RPMI7951 (cell line): ENCODE measurements at places on chromosomes 7 and 10.

DNA sequence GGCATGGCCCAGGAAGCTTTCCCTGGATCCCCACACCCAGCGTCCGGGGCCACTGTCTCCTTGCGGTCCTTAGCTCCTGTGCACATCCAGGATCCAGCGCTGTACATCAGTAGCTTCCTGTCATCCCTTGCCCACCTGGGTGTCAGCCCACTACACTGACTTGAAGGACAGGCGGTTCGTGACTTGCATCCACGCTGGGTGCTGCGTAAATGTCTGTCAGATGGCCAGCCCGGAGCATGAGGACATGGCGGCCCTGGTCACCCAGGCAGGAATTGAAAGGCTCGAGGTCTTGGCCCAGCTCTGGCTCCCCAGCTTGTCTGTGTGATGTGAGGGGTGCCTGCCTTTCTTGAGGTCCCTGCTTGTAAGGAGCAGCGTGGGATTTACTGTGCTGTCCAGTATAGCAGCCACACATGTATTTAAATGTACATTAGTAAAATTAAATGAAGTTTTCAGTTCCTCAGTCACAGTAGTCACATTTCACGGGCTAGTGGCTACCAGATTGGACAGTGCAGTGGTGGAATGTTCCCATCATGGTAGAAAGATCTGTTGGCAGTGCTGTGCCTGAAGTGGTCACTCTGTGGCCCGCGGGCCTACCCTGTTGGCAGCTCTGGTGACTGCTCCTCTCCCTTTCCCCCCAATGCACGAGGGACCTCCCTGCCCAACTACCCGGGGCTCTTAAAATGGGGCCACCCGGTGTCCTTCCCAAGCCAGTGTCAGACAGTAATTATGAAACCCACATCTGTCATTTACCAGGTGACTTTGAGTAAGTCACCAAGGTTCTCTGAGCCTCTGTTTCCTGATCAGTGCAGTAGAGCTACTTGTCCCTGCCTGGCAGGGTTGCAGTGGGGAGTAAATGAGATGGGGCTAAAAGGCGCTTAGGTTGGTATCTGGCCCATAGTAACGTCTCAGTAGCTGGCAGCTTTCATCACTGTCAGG, 97.8 kb upstream of the PPIF start:
- DNase-seq: no peak

GRCh38 chr7:94062372-94062771, 58.2 kb upstream of the BET1 start:
- peak; percentile 78 for DNase-seq

- no peak for DNase-seq
Observed at GRCh38 chr10:129655007-129655678, 188.1 kb downstream of the MGMT start.

DNA sequence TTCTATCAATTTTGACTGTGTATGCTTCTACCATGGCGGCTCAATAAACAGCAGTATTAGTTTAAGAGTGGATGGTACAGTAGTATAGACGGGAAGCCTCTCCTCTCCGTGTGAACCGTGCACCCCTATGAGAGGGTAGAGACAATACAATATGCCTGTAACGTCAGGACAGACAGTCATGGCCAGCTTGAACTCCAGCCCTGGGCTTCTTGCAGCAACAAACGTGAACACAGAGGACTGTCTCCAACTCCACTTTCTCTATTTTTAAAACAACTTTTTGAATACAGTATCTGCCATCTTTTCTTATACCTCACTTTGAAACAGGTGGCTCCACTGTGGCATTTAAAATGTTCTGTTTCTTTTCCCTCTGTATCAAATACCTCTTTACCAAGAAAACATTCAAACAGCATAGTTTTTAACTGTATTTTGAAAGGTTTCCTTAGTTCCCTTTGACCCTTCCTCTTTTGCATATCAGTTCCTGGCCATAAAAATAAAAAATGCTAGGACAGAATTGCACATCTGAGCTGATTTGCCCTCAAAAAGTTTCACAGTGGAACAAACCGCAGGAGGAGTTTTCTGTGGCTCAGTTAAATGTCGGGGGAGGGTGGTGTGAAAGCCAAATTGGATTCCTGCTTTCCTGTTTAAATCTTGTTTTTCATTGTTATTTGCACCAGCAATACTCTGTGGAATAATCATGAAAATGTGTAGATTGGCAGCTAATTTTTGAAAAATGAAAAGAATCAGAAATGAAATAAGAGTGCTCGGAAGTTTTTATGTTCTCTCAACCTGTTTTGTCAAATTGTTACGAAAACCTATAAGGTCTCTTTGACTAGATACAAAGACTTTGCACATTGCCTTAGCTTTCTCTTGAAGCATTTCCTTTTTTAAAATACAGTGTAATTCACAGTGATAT, 8.0 kb downstream of the IKZF1 start:
- DNase-seq: no peak

DNA sequence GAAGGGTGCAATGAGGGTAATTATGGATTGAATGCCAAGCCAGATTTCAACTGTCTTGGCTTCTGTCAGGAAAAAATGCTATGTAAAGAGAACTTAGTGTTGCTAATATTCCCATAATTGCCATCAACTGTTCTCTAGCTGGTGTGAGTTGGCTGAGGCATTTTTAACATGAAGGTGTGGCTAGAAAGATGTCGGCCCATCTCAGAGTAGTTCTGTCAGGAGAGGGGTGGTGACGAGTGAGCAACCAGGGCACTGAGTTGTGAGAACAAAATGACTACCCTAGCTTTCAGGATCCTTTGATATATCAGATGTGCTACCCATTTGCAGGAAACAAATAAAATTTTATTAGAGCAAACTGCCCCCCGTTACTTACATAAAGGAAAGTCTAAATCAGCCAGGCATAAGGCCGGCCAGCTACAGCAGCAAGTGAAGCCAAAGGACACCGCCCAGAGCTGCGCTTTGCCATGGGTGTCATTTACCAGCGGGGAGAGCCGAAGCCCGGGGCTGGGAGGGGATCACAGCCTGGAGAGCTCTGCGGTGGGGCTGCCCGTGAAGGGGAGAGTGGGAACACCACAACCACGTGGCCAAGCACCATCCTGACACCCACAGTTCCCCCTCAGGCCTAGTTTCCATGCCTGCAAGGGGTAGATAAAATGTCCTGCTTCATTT, 141.4 kb downstream of the ICA1 start:
- DNase-seq: no peak

- DNase-seq: no peak
Observed at GRCh38 chr7:93117327-93117726, 452 bp downstream of the SAMD9 start.

GRCh38 chr7:22386206-22386858, 29.4 kb upstream of the RAPGEF5 start:
- DNase-seq: no peak

GRCh38 chr7:14836571-14837189, 65.9 kb downstream of the DGKB start:
- DNase-seq: peak; percentile 40

- no peak for DNase-seq
Observed at GRCh38 chr10:84668186-84668763, 339.9 kb downstream of the CCSER2 start.

GRCh38 chr7:98878365-98879197, at the start of gene TRRAP:
TRRAP (plus strand) TSS chr7:98878532; CDS start chr7:98881151, 2,619 bp downstream.
- DNase-seq: peak; percentile 71

DNA sequence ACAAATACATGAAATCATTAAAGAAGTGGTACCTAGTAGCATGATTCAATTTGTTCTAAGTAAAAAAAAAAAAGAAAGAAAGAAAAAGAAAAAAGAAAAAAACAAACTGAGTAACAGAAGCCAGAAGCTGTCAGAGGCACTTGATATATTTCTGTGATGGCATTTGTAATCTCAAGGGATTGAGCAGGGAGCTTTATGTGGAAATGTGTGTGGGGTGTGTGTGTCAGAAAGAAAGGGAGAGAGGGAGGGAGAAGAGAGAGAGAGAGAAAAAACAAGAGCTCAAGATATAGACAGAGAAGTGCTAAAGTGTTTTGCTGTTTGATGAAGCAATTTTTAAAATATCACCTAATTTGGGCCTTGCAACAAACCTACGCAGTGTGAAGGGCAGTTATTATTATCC, 357.6 kb upstream of the PCDH15 start:
- DNase-seq: no peak

DNA sequence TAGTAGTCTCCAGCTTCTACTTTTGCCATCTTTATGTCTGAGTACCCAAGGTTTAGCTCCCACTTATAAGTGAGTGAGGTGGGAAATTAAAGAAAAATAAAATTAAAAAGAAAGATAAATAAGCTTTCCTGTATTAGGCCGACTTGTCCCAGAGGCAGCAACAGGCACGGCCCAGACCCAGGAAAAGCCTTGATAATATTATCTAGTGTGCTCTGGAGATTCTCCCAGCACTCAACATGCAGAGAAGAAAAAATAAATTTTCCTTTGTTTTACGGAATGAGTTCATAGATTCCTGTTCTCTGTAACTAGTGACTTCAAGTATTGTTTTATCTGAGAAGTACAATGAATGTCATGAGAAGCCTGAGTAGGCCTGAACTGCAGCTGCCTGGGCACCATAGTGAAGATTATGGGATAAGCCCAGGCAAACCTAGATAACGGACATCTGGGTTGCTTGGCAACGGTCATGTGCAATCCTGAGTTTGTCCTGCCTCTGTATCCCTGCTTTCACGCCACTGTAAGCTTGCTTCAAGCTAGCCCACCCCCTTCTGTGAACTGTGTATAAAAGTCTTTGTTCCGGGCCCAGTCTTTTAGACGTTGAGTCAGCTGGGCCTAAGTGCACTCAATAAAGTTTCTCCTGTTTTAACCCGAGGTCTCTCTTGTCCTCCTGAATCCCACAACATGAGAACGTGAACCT, 6.4 kb downstream of the ATE1 start:
- peak; percentile 10 for DNase-seq

DNA sequence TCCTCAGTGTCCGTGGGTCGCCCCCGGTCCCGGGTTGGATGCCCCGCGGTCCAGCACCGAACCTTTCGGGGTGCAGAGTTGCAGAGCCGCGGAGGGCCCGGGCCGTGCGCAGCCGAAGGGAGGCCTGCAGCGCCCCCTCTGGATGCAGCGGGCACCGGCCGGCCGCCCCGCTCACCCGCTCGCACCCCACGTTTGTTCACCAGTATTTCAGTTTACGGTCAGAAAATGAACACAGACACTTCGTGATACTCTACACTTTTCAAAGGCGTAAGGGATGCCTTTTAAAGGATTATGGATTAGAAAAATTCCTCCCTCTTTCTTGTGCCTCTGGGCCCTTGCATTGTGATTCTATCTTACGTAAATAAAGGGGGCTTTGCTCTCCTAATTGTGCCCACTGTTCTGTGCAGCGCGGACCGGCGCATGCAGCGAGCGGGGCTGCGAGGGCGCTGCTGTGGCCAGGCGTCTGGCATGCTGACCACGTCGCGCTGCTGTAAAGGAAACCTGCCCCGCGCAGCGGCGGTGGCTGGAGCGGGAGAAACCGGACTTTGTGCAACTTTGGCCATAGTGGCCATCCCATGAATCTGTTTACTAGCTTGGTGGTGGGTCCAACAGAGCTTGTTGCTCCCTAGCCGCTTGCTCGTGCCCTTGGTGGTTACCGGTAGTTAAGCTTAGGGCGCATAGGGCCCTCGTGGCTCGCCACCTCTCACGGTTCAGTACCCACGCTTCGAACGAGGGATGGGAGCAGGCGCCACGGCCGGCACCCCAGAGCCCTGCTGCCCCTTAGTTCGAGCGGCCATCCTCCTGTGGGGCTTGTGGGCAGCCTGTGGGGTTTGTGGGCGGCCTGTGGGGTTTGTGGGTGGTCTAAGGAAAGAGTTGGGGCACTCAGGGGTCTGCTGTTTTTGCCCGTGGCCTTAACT, 739 bp upstream of the MEST start:
- DNase-seq: peak; percentile 55

DNA sequence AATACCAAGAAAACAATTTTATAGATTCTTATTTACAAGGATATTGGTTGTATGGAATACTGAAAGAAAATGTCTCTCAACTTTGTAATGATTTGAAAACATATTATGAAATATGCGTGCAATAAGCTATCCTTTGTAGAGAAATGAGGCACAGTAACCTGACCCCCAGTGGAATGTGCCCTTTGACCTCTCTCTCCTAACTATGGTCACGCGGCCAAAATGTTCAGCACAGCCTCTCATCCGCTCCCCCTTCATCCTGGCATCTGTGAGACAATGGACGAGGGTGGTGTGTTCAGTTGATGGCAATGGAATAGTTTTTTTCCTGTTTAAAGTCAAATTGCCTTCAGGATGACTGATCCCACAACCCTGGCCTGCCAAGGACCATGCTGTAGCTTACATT, 13.3 kb downstream of the BEND7 start:
- DNase-seq: no peak
